ENCODE measurements at places on chromosomes 7 and 10. TPM values are rescaled to one million over a fixed set of nuclear protein-coding genes. Genes with fewer than 3 reads are reported as not detected.

Gene NCF1
- 3.0 TPM for total RNA-seq

Gene ZNF655
- 41.9 TPM for total RNA-seq

DNA sequence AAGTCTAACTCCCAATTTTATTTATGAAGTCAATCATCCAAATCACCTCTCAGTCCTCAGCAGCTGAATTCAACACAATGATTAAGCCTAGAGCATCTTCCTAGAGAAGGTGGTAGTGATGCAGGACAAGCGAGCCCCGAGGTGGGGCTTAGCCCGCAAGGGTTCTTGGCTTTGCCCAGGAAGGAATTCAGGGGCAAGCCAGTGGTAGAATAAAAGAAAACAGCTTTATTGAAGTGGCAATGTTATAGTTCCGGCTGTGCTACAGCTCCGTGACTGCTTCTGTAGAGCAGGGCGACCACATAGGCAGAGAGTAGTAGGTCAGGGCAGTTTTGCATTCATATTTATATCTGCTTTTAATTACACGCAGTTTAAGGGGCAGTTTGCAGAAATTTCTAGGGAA is 18.1 kb downstream of the IL2RA start:
- DNase-seq: no peak

Gene AP5Z1
- 9.2 TPM for total RNA-seq

DNA sequence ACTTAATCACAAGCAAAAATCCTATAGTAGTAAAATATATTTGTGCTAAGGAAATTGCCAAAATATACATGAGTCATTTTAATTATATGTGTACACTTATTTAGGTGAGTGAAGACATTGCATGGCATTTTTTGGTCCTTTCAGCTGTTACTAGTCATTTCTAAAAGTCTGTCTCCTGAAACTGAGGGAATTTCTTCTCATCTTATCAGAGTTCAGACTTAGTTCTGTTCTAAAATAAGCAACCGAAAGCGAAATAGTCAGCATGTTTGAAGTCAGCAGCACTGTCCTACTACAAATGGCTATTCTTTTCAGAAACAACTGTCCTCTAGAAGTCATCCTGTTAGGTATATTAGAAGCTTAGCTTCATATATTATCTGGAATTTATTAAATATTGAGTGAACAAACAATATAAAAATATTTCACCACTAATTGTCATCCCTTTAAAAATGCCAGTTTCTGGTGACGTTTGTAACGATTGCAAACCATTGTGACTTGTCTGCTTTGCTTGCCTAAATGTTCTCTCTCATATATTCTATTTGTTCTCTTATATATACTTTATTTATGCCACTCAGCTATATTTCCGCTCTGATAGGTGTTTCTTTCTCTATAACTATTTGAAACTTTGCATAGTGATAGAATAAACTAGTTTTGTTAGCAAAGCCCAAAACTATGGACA is 227.4 kb upstream of the KAT6B start:
- DNase-seq: no peak

Measured in right atrium auricular region (tissue), 2 donors.